ENCODE measurements at places on chromosomes 12 and 14. TPM values are rescaled to one million over a fixed set of nuclear protein-coding genes. Genes with fewer than 3 reads are reported as not detected.

GRCh38 chr12:27615331-27615891 lies 80.8 kb upstream of the REP15 start:
- DNase-seq = no peak

The ARMH4 gene
- 10.0 TPM for polyA plus RNA-seq

The RIMBP2 gene
- 1.1 TPM for polyA plus RNA-seq

The TOMM20L gene
- polyA plus RNA-seq = not detected

- peak; percentile 50 for DNase-seq
Measured at GRCh38 chr14:60723116-60723906, 840 bp downstream of the SIX4 start.

The LETMD1 gene
- polyA plus RNA-seq = 50.7 TPM

GRCh38 chr12:113497693-113498092 lies 26.0 kb upstream of the LHX5 start:
- DNase-seq = no peak

The RASSF9 gene
- polyA plus RNA-seq = 4.4 TPM

- no peak for DNase-seq
Measured at GRCh38 chr12:12528361-12529270, 34.0 kb downstream of the DUSP16 start.

DNA sequence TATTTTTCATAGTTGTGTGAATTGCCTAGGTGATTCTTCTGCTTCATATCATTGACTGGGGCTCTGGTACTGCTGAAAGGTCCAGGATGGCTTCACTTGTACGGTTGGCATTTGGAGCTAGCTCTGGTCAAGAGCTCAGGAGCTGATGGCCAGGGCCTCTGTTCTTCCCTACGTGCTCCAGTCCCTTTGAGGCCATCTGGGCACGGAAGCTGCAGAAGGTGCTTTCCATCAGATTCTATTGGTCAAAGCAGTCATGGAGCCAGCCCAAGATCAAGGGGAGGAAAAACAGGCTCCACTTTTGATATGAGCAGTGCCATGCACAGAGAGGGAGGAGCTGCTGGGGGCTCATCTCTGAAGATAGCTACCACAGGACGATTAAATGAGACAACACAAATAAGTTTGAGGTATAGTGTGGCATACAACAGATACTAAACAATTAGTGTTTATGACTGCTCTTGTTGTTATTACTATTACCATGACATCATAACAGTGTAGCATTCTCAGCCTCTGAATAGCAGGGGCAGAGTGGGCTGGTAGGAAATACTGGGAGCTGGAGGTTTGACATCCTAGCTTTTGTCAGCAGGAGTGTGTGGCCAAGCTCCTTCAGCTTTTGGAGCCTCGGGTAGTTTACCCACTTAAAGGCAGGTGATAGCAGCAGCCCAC lies 10.4 kb downstream of the KRT83 start:
- DNase-seq = no peak
